ENCODE measurements at places on chromosomes 3 and 15. TPM values are rescaled to one million over a fixed set of nuclear protein-coding genes. Genes with fewer than 3 reads are reported as not detected.

GRCh38 chr3:147008886-147009285, 397.5 kb downstream of the ZIC4 start:
- DNase-seq: no peak

DNA sequence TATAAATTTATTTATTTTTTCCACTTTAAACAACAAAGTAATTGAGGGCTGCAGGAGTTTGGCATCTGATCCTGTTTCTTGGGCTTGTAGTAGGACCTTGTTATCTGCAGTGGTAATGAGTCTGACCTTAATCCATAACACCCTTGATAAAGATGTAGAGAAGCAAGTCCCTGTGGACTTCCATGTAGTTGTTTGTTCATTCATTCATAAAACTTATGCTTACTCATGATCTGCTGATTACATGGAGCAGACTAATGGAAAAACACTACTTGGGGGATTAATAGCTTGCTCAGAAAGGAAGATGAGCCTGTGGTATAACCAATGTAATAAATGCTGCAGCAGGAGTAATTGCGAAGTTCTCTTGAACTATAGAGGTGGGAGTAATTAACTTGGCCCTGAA, 271.5 kb upstream of the TBL1XR1 start:
- no peak for DNase-seq

- DNase-seq: no peak
These were observed 57.7 kb downstream of the SUMF1 start for GRCh38 chr3:4409415-4409814.

DNA sequence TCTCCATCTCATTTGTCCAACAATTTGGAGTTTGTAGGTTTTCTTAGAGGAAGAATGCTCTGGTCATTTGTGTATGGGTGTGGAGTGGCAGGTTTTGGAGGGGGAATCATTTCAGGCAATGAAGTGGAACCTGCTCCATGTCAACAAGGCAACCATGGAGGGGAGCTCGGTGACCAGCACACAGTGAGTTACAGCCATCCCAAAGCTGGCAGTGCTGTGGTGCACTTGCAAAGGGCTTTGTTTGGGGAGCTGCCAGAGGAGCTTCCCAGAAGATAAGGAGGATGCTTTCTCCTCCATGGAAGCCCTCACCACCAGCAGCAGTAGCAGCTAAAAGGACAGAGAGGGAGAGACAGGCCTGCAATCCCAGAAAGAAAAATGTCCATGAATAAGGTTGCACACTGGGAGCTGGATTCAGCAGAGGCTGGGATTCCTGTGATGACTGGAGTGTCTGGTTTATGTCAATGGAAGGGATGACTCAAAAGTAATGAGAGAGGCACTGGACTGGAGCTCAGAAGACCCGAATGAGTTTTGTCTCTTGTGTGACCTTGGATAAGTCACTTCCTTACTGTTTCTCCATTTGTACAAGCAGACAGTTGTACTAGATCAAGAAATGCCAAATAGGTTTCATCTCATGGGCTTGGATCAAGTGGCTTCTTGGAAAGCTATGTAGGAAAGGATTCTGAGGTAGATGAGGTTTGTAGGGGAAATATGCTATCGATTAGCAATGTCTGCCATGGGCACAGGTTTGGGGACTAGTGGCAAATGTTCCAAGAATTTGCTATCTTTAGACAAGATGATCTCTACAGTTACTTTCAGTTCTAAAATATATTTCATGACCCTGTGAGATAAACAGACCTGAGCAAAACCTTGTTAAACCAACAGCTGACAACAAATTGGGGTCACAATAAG, 27.2 kb upstream of the UBE2Q2 start:
- no peak for DNase-seq

DNA sequence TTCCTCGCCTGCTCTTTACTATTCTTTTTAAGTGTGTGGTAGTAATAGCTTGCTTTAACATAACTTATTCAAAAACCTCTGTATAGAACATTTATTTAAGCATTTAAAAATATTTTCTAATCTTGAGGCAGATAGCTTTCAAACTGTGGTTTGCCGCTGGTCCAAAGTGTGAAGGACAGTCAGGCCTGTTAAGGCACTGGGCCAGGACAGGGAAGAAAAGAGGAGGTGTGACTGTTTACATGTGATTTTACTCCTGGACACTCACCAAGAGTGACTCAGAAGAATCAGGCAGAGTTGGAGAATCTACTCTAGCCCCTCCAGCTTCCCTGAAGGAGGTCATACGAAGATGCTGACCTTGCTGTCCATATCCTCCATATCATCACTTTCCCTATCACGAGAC, 44.7 kb downstream of the CEP152 start:
- DNase-seq: no peak

- DNase-seq: no peak
These were observed 91.4 kb downstream of the NFKBIZ start for GRCh38 chr3:101940521-101941317.

Gene PTX3
- 0.59 TPM for total RNA-seq

Gene TMEM266
- 6.2 TPM for total RNA-seq

Gene CPNE9
- total RNA-seq: 6.0 TPM

DNA sequence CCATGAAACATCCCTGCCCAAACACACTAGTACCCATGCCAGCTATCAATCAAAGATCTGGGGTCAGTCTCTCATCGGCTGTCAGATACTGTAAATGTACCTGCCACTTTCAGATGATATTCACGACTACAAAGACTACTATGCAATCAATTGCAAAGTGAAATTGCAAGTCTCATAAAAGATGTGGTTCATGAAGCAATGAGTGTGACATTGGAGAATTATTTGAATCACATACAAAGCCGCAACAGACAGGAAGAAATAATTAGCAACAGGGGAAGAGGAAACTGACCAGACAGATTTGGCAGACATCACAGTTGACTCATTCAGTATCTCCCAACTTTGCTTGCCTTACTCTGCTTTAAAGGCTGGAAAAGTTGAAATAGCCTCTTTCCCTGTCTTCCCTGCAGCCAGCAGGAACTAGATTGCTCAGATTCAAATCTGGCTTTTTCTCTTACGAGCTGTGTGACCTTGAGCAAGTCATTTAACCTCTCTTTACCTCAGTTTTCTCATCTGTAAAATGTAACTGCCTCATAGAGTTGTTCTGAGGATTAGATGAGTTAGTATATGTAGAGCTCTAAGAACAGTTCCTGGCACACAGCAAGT, 95.7 kb upstream of the C3orf80 start:
- no peak for DNase-seq

Gene SOX14
- total RNA-seq: 0.70 TPM

DNA sequence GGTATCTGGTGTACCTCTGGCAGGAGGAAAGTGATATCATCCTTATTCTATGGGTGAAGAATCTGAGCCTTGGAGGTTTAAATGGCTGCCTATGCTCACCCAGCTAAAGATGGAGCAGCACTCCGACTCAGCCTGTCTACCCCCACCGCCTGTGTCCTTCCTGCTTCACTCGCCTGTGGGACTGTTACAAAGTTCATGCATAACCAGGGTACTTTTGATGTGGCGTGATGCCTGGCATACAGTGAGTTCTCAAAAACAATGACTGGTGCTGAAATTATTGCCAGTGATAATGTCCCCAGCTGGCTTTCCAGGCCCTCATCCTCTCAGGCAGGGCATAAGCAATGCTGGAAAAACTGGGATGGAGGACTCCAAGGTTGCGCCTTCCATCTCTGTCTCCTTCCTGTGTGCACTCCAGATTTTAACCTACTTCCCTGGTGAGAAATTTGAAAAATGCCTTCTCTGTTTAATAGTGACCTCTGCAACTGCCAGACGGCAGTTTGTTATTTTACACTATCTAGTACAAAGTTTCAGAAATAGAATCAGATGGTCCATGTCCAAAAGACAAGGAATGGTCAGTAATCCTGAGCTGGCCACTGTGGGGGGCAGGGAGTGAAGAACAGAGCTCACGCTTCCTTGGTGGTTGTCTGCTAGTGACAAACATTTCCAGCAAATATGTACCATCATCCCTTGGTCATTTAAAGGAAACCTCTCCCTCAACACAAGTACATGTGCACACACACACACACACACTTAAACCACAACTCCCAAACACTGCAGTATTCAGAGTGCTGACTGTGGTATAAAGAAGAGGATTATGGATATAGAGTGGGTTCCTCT, 86.5 kb upstream of the NMNAT3 start:
- DNase-seq: no peak

- no peak for DNase-seq
These were observed 22.1 kb downstream of the PPCDC start for GRCh38 chr15:75045332-75046015.

Gene SIDT1
- 0.22 TPM for total RNA-seq

Gene RPS17
- 2,241 TPM for total RNA-seq

Gene CAV3
- total RNA-seq: not detected

Gene GRK7
- not detected for total RNA-seq

GRCh38 chr15:37038716-37039106, 61.6 kb downstream of the MEIS2 start:
- DNase-seq: no peak

GRCh38 chr3:150737874-150738679, 24.9 kb downstream of the SIAH2 start:
- DNase-seq: no peak

- DNase-seq: peak; percentile 58
These were observed 1.3 kb upstream of the CPEB1 start for GRCh38 chr15:82648257-82649103.

Gene SLC12A1
- 0.39 TPM for total RNA-seq

GRCh38 chr3:9102240-9102981, 139.1 kb upstream of the RAD18 start:
- DNase-seq: peak; percentile 80

- DNase-seq: no peak
These were observed 1.2 kb upstream of the EIF3J start for GRCh38 chr15:44535523-44536301.

DNA sequence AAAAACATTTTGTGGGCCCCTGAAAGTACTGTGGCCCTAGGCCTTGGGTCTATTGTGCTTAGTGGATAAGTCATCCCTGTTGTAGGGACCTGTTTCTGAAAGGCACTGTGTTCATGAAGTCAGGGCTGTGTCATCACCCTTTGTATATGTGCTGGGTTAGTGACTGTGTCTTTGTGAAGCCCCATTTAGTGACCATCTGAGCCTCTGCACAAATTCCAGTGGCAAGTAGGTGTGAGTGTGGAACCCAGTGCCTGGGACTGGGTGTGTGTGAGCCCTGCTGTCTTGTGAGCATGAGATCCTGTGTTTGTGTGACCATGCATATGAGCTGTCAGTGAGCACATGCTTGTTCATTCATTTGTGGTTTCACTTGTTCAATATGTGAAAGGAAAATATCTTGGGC, 1.2 kb upstream of the HYAL1 start:
- DNase-seq: no peak

Gene GOLGA6L7
- not detected for total RNA-seq

DNA sequence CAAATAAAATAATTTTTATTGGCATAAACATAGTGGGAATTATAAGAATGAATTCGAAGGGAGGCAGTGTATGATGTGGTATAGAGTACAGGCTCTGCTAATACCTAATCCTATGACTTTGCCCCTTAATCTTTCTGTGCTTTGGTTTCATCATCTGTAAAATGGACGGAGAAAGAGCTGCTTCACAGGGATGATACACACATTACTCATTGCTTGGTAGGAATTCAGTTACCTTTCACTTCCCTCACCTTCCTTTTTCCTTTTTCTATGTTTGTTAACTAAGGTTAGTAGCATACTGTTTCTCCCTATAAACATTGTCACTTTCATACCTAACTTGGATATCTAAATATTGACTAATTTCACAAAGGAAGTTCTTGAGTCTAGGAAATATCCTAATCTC, 36.2 kb downstream of the LEKR1 start:
- no peak for DNase-seq

GRCh38 chr15:58336161-58336560, 95.6 kb upstream of the LIPC start:
- DNase-seq: no peak

Gene PLA2G4D
- 0.07 TPM for total RNA-seq

DNA sequence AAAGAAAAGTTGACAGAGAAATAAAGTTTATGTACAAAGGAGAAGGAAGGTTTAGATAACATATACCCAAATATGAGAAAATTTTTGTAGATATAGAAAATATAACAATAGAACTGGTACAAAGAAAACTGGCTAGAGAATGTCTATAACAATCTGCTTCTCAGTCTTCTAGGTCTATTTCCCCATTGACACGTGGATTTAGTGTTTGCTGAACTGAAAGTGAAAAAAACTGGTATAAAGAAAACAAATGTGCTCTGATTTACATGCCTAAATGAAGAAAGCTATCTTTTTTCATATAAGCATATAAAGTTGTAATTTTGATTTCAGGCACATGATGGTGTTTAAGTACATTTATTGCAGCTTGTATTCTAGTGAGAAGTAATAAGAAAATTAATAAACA, 9.8 kb downstream of the KCNMB2 start:
- no peak for DNase-seq

- DNase-seq: no peak
These were observed 31.5 kb upstream of the LAMP3 start for GRCh38 chr3:183193762-183194689.

DNA sequence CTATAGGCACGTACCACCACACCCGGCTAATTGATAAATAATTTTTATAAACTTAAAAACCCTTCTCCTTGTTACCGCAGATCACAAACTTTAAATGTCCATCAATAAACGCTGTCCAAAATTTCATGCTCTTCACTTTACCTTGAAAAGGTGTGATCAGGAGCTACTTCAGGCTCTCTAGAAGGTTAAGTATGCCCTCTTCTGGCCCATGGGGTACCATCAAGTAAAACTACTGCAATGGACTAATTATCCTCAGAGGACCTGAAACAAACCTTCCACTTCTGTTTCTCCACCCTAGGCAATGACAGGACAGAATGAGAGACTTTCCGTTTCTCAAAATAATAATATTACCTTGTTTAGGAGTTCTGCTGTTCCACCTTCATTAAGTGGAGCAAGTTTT, 9.2 kb downstream of the LZTFL1 start:
- DNase-seq: no peak

DNA sequence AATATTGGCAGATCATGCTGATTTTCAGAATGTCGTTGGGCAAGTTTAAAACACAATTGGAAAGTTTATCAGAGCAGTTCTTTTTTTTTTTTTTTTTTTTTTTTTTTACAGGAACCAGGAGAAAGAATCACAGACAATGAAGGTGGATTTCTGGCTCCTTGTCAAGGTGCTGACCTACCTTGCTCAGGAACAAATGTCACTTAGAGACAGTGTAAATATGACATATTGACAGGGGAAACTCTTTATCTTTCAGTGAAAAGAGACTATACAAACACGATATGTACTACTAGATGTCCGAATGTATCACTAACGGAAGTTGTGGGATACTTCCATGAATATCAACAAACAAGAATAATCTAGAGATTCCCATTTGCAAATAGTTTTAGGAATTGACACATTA, 237.3 kb downstream of the FMN1 start:
- no peak for DNase-seq

GRCh38 chr15:50893976-50894375, 14.5 kb upstream of the AP4E1 start:
- no peak for DNase-seq

Gene CPNE4
- total RNA-seq: 2.4 TPM

GRCh38 chr3:112619295-112619694, 21.6 kb downstream of the CCDC80 start:
- DNase-seq: no peak

- no peak for DNase-seq
These were observed 47.5 kb upstream of the RNF7 start for GRCh38 chr3:141690431-141691072.

- DNase-seq: no peak
These were observed 127.3 kb upstream of the LINGO1 start for GRCh38 chr15:77759896-77760592.

All from WTC11 (cell line).